ENCODE measurements at places on chromosomes 3 and 15.

- no peak for DNase-seq
Observed at GRCh38 chr3:58059349-58060321, 51.4 kb downstream of the FLNB start.

- DNase-seq: peak; percentile 4
Observed at GRCh38 chr15:89472785-89473256, 23.6 kb downstream of the RHCG start.

- no peak for DNase-seq
Observed at GRCh38 chr15:31265871-31266711, 60.5 kb upstream of the KLF13 start.

GRCh38 chr3:151282921-151283320 lies 4.6 kb upstream of the P2RY14 start:
- peak; percentile 49 for DNase-seq

DNA sequence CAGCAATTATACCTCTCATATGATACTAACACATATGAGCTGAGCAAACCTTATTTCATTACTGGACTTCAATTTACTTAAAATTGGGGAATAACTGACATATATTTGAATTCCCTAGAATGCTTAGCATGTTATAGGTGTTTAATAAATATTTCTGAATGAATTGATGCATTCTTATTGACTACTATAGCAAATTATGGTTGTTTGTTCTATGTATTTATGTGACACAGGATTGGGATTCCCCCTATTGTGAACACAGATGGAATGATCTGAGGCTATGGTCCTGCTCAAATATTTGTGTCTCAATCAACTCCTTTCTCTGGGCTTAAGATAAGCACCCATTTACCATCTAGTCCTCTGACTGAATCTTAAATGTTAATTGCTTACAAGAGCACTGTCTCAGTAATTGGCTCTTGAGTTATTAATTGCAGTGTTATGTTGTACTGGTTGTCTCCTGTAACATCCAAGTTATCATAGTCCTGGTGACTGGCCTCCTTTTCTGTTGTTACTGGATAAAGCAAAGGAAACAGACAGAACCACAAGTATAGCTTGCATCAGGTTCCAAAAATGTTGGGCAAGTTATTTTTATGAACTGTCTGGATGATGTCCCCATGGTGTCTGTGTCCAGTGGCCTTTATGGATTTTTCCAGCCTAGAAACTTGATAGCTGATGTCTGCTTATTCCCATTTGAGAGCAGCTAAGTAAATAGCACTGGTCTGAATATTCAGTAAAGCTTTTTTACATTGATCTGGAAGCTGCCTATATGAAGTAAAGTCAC lies 2.3 kb upstream of the UACA start:
- DNase-seq: no peak

DNA sequence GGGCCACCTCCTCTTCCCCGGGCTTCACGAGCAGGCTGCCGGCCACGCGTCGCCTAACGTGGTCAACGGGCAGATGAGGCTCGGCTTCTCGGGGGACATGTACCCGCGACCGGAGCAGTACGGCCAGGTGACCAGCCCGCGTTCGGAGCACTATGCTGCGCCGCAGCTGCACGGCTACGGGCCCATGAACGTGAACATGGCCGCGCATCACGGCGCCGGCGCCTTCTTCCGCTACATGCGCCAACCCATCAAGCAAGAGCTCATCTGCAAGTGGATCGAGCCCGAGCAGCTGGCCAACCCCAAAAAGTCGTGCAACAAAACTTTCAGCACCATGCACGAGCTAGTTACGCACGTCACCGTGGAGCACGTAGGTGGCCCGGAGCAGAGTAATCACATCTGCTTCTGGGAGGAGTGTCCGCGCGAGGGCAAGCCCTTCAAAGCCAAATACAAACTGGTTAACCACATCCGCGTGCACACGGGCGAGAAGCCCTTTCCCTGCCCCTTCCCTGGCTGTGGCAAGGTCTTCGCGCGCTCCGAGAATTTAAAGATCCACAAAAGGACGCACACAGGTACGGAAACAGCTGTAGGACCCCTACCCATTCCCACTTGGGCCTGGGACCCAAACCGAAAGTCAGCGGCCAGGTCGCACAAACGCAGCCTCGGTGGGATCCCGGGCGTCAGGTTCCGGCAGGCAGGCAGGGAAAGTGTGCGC lies 1.5 kb downstream of the ZIC1 start:
- DNase-seq: no peak

GRCh38 chr3:71684757-71685386 lies 40.3 kb downstream of the EIF4E3 start:
- no peak for DNase-seq

DNA sequence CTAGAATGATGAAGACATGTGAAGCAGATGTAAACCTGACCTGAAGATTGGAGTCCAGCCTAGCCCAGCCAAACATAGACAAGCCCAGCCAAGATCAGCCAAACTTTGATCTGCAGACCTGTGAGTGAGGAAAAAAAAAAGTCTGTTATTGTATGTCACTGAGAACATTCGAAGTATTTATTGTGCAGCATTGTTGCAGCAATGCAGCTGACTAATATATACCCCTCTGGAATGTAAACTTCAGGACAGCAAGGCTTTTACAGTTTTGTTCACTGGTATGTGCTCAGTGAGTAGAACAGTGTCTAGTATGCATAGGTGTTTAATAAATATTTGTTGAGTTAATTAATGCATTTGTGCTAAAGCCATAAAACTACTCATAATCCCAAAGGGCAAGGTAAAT lies 23.4 kb downstream of the TMEM202 start:
- no peak for DNase-seq

DNA sequence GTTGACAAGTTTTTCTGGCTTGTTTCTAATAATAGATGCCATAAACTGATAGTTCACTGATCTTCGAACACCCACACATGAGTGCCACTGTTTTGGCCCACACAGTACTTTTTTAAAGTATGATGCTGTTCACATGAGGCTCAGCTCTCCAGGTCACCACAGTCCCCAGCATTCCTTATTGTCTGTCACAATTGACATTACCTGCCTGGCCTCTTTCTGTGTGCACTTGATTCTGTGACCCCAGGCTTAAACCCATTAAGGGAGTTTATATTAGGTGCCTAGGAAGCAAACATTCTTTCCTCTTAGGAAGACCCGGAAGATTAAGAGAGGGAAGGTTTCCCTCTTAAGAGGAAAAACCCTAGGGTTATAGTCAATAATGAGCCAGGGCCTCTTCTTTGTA lies 24.2 kb upstream of the LRRFIP2 start:
- no peak for DNase-seq

DNA sequence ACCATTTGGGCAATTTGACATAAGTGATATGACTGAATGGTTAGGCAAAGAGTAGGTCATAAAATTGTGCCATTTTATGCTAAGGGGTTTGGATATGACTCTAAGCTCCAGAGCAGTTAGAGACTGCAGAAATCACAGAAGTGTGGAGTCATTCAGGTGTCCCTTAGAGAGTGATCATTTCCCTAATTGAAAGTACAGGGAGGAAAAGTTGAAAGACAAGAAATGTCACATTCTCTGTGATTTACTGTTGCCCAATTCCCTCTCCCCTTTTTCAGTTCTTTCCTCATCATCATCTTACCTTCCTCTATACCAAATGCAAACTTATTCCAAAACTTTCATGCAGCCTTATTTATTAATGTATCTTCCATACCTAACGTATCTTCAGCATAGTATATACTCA lies 2.7 kb upstream of the GOLGB1 start:
- DNase-seq: no peak

DNA sequence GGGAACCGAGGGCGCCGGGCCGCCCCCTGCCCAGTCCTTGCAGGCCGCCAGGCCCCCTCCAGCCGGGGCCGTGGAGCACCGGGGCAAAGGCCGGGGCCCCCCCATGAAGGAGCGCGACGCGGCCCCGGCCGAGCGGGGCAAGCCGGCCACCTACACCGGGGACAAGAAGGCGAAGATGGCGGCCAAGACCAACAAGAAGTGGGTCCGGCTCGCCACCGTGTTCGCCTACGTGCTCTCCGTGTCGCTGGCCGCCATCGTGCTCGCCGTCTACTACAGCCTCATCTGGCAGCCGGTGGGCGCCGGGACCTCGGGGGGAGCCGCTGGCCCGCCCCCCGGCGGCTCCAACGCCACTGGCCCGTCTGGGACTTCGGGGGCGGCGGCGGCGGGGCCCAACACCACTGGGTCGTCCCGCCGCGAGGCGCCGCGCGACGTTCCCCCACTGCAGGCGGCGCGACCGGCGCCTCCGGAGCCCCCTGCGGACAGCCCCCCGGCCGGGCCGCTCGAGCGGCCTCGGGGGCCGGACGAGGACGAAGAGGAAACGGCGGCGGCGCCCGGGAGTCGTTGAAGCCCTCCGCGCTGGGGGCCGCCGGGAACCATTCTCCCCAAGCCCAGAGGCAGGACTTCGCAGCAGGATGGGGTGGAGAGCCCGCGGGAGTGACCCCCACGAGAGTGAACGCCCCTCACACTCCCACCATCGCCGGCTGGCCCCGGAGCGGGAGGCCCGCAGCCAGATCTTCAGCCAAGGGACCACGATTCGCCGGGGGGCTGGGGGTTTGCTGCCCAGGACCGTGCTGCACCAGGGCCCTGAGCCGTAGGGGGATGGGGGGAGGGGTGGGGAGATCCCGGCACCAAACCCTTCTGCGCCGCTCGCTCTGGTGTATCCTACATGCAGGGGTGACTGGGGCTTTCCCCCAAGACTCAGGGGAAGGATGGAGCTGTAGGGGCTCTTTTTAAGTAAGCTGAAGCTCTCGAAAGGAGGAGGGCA lies 753 bp downstream of the INAFM2 start:
- DNase-seq: no peak

Data from NCI-H748 treated with DMSO at 0.1 percent for 48 hours (cell line).